ENCODE measurements at places on chromosomes 5 and 9.

DNA sequence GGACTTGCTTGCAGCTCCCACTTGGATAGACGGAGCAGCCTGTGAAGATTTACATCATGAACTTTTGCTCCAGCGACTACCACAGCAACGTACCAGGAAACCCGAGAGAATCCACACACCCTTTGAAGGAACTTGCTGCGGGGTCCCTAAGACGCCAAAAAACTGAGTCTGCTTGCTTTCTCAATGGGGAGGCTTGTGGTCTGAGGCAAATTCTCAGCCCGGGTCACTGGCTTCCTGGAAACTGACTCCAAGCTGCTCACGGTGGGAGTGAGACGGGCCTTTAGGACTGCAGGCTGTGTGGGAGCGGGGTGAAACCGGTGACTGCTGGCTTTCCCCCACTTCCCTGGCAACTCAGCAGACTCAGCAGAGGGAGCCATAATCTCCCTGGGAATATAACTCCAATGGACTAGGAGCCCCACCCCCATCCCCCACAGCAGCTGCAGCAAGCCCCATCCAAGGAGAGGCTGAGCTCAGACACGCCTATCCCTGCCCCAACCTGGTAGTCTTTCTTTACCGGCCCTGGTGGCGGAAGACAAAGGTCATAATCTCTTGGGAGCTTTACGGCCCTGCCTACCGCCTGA, 466.0 kb downstream of the CAAP1 start:
- no peak for DNase-seq

DNA sequence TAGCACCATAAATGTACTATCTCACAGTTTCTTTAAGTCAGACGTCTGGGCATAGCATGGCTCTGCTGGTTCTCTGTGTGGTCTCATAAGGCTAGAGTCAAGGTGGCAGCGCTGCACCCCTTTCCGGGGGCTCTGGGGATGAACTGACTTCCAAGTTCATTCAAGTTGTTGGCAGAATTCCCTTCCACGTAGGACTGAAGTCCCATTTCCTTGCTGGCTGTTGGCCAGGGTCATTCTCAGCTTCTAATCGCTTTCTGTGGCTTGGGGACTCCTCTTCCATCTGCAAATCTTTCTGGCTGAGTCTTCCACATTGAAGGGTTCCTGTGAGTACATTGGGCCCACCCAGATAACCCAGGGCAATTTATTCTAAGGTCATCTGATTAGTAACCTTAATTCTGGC, 211.0 kb downstream of the AGTPBP1 start:
- no peak for DNase-seq

GRCh38 chr5:66744040-66744439, 147.8 kb downstream of the MAST4 start:
- DNase-seq, result no peak

GRCh38 chr5:82465235-82465634, 187.1 kb upstream of the RPS23 start:
- no peak for DNase-seq

DNA sequence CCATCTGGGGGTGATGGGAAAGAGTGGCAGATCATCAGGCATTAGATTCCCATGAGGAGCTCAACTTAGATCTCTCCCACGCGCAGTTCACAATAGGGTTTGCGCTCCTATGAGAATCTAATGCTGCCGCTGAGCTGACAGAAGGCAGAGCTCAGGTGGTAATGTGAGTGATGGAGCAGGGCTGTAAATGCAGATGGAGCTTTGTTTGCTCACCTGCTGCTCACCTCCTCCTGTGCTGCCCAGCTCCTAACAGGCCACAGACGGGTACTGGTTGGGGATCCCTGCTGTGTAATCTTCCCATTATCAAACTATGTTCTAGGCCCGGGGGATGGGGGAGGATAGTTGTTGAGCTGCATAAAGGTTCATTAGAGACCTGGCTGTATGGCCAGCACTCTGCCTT, 58.4 kb downstream of the UGCG start:
- DNase-seq, result no peak

GRCh38 chr5:8811581-8811980, 734.3 kb downstream of the SEMA5A start:
- DNase-seq, result no peak

GRCh38 chr9:121809356-121810050, 158.1 kb downstream of the DAB2IP start:
- DNase-seq, result no peak

All from lower lobe of right lung (tissue), 2 donors.